ENCODE measurements at places on chromosomes 1 and 21.
A peak's percentile ranks its signal among the peaks of the same experiment; 100 is the strongest.

DNA sequence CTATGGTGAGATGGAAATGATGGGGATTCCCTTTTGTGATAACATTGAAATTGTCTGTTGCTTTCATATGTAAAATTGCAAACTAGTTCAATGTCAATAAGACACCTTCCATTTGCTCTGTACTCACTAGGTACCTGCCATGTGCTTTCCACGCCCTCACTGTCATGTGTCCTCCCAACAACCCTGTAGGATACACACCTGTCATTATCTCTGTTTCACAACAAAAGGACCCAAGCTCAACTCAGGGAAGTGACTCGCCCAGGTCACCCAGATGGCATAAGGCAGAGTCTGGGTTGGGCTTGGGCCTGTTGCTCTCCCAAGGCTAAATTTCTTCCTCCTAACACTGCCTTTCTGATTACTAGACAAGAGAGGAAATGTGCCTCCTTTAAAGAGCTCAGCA is 45.3 kb upstream of the MCOLN3 start:
- DNase-seq, result no peak

- peak; percentile 15 for DNase-seq
Observed at GRCh38 chr1:212981571-212982328, 31.4 kb downstream of the VASH2 start.

DNA sequence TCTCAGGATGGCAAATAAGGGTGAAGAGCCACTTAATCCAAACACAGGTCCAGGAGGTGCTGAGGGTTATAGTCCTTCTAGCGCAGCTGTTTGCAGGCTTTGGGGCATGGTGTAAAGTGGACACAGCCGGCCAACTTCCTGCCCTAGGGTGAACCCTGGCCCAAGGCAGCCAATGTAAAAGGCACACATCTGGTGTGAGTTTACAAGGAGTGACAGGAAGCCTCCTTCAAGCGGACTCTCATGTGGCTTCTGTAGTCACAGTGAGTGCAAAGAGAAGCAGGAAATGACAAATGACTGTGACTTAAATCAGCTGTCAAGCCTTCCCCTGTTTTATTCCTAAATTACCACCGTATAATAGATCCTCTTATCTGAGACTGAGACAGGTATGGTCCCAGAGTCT is 213.0 kb downstream of the CRB1 start:
- DNase-seq, result no peak

- no peak for DNase-seq
Observed at GRCh38 chr21:34698270-34699015, 29.6 kb downstream of the CLIC6 start.

DNA sequence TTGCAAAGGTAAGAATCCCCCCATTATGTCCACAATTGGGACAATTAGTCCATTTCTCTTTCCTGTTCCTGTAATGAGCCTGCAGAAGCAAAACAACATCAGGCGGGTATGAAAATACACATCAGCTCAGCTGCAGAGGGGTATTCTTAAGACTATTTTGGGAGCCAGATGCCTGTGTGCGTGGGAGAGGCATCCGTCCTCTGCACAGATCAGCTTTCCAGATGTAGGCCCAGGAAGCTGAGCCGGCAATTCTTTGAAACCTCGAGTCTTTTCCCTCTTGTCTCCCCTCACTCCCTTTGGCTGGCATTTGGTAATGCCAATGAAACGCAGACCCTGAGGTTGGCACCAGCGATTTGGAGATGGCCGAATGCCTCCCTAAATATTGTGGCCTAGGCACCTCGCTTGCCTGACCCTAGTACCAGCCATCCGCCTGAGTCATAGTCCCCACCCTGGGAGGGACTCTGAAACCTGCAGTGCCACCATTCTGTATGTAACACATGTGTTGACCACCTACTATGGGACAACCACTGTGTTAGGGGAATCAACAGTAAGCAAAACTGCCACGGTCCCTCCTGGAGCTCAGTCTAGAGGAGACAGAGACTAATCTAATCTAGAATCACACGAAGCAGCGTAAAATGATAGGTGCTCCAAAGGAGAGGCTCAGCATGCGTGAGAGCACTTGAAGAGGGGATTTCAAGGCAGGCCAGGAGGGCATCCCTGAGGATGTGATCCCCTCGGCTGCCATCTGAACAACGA is 603.0 kb downstream of the MATN1 start:
- DNase-seq, result no peak

DNA sequence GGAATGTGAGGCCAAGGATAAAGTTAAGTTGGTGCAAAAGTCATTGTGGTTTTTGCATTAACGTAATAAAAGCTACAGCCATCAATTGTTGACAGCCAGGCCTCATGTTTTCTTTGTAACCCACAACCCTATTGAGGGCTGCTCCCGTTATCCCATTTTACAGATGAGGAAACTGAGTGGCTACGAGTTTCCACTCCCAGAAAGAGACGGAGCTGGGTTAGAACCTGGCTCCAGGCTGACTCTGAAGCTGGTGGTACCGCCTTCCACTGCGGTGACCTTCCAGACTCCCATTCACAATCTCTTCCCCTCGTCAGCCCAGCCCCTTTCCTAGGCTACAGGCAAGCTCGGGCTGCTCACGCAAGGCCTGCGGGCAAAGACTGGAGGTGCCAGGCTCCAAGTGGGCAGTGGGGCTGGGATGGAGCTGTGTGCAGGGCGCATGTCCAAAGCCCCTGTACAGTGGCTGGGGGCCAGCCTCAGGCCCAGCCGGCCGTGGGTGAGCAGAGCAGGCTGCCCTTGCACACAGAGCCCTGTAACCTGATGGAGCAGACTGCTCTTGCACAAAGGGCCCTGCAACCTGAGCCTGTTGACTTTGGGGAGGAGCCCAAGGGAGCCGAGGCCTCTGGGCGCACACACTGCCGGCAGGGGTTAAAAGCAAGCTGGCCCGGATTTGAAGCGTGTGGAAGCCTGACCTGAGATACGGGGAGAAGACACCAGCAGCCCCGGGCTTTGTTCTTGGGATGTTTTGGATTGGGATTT is 97.4 kb upstream of the TMPRSS2 start:
- no peak for DNase-seq

DNA sequence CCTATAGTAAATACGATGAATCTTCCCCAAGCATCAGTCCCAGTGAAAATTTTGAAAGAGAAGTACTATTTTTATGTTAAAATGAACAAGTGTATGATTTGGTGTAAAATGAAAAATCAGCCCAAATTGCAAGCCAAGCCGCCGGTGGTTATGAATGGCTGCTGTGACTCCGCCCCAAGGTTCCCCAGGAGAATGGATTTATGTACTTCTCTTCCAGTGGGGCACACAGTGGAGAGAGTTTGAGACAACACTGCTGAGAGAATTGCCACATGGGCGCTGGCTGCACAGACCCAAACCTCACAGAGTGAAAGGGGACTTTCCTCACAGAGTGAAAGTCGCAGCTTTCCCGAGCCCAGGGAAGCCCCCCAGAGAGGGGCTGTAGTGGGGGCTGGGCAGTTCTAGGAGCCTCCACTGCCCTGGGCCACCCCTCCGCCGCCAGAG is 24.0 kb downstream of the CDK18 start:
- DNase-seq, result no peak

- no peak for DNase-seq
Observed at GRCh38 chr1:154730259-154730658, 122.3 kb upstream of the ADAR start.

- no peak for DNase-seq
Observed at GRCh38 chr1:41286992-41287391, 44.9 kb upstream of the SCMH1 start.

DNA sequence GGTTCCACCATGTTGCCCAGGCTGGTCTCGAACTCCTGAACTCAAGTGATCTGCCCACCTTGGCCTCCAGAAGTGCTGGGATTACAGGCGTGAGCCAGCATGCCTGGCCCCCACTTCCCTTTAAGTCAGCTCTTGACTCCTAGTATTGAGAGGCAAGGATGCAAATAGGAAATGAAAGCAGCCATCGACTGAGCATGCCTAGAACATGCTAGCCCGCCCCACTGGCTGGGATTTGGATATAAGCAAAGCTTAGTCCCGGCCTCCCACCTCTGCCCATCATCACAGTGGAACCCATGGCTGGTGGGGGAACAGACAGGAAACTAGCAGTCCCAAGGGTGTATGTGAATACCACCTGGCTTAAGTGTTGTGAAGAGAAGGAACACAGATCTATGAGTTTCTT is 10.5 kb downstream of the C1orf167 start:
- DNase-seq, result no peak
